ENCODE measurements at places on chromosomes 4 and X.
A peak's percentile ranks its signal among the peaks of the same experiment; 100 is the strongest.

DNA sequence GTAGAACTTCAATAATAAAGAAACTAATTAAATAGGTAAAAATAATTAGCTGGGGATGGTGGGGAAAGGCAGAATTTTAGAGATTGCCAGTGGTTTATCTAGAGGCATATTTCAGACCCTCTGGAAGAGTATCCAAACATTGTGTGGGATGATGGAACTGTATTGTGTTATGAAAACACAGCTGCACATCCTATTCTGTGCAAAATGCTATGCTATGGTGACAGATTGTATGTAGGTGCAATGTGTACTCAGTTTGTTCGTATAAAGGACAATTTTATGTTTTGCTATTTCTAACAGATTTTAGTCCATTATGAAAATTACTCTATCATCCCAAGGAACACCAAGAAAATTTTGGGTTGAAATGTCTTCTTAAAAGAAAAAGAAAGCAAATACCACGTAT lies 1054.7 kb downstream of the PDHA2 start:
- no peak for DNase-seq

DNA sequence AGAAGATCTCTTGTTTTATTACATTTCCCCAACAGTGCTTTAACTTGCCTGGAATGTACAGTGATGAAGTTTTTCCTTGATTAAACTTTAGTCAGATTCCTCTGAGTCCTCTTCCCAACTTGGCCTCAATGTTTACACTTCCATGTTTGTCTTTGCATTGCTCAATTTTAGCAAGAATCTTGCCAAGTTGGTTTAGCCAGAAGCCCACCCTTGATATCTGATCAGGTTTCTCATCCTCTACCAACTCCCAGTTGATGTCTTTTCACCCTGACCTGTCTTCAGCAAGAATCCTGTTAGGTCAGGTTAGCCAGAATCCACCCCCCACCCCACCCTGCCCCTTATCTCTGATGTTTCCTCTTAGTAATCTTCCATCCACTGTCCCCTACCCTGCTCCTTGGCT lies 120.9 kb downstream of the MBNL3 start:
- no peak for DNase-seq

- DNase-seq: no peak
Measured at GRCh38 chrX:42422961-42423360, 355.0 kb downstream of the PPP1R2C start.

- DNase-seq: peak; percentile 18
Measured at GRCh38 chr4:24770032-24770584, 25.3 kb upstream of the SOD3 start.

GRCh38 chrX:23861215-23861896 lies 46.4 kb downstream of the APOO start:
- DNase-seq: no peak

GRCh38 chr4:136526517-136526916 lies 1005.8 kb downstream of the PCDH18 start:
- peak; percentile 62 for DNase-seq

DNA sequence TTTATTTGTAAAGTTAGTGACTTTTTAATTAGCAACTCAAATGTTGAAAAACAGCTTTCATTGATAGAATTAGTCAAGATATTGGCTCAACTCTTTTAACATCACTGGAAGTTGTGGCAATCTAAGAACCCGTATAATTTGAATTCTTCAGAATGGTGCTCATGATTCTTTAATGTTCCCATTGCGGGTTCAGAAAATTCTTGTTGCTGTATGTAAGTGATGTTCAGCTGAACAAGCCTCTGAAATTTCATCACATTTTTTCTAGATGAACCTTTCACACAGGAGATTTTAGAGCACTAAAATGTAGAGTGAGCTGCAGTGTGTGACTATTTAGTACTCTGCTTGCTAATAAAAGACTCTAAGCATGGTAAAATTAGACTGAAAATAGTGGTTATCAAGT lies 1317.7 kb downstream of the FSTL5 start:
- no peak for DNase-seq

- no peak for DNase-seq
Measured at GRCh38 chrX:10314530-10315104, 157.8 kb downstream of the CLCN4 start.

DNA sequence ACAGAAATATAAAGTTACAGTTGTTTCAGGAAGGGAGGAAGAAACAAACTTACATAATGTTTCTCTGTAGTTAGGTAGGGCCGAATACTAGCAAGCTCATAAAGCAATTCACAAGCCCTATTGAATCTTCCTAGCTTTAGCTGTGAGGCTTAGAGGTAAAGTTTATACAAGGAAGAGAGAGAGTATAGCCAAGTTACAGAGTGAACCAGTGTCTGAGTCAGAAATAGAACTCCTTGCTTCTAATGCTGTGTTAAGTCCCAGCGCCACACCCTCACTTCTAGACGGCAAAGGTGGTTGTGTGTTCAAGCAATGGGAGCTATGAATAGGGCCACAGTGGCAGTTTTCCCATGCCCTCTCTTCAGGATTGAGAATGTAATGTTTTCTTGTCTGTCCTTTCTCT lies 6.1 kb downstream of the LPAR4 start:
- no peak for DNase-seq
